ENCODE measurements at places on chromosomes 2 and 18.

DNA sequence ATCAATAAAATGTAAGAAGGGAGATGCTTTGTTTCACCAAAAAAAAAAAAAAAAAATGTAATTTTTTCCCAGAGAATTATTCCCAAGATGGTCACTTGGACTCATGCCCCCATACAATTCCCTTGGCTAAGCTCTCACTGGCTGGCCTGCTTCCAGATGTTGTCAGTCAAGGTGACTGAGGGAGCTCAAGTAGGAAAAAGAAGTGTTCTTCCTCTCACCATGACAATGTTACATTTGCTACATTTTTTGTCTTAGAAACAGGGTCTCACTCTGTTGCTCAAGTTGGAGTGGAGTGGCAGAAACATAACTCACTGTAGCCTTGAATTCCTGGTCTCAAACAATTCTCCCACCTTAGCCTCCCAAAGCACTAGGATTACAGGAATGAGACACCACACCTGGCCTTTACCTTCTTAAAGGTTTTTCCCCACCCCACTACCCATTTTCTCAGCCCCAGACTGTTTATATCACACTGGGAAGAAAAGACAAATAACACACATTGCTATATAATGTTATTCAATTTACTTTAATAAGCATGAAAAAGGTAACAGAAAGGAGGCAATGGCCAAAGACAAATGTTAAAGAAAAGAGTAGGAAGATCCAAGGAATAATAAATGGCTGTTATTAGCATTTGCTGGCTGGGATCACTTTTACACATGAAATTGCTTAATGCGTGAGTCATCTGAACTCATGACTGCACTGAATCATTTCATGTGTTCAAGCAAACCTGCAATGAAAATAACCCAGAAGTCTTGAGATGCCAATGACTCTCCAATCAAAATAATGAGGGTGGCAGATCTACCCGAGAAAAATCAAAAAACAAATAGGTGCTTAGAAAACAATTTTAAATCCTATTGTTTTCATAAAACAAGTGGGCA, 45.2 kb downstream of the ACVR1 start:
- DNase-seq = no peak

- DNase-seq = no peak
These were observed 12.4 kb downstream of the ASB1 start for GRCh38 chr2:238438856-238439849.

GRCh38 chr2:71154798-71155197, 24.4 kb downstream of the MPHOSPH10 start:
- no peak for DNase-seq

DNA sequence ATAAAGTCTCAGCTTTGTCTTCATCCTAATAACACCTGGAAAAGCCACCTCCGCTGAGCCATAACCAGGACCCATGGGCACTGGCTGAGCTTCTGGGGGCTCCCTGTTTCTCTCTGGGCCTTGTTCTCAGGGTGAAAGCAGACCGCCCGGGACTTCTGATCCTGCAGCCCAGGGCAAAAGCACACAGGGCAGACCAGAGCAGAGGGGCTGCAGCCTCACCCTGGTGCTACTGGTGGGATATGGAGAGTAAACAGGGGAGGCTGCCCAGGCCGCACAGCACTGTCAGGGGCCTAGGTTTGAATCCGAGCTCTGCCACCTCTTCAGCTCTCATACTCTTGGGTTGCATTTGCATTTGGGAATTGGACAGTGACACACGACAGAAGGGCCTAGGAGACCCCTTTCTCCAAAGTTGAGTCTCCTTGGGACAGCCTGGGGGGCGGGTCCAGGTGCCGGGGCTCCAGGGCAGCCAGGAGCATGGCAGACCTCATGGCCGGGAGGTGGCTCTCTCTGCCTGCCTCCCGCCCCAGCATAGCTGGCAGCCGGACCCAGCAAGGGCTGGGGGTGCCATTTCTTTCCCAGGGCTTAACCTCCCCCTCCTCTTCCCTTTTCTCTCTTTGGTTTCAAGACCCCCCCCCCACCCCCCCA, 164.9 kb downstream of the INHBB start:
- DNase-seq = no peak

DNA sequence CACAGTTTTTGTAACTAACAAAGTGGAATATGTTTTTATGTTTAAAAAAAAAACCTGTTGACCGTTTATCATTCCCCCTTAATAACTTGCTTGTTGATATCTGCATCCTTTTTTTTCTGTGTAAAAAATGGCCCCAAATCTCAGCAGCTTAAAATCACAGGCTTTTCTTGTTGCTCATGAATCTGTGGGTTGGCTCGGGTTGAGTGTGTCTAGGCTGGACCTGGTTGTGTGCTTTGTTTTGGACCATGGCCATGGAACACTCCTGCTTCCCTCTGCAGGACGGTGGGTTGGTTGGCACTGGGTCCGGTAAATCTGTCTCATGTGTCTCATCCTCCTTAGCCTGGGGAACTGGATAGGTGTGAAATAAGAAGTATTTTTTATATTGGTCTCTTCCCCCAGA, 139.0 kb upstream of the LINC00305 start:
- no peak for DNase-seq

GRCh38 chr2:54388076-54388475, 68.1 kb upstream of the SPTBN1 start:
- DNase-seq = no peak

DNA sequence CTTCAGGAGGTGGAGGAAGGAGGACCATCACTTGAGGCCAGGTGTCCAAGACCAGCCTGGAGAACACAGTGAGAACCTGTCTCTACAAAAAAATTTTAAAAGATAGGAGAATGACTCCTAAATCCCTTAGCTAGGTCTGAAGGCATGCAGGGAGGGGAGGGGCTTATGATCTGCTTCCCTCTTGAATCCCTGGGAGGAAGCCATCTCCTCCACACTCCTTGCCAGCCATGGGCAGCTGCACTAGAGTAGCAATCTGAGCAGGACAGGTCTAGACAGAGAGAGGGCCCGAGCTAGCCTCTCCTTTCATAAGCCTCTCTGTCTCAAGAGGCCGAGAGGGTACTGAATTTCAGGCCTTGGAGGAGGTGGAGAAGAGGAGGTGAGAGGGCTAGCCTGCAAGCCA, 42.5 kb downstream of the DAPL1 start:
- no peak for DNase-seq

GRCh38 chr18:58671632-58672564, 633 bp downstream of the MALT1 start:
- peak; percentile 17 for DNase-seq

GRCh38 chr2:159661286-159661685, 44.9 kb upstream of the BAZ2B start:
- no peak for DNase-seq

- DNase-seq = no peak
These were observed 43.9 kb downstream of the PKDCC start for GRCh38 chr2:42091671-42092070.

DNA sequence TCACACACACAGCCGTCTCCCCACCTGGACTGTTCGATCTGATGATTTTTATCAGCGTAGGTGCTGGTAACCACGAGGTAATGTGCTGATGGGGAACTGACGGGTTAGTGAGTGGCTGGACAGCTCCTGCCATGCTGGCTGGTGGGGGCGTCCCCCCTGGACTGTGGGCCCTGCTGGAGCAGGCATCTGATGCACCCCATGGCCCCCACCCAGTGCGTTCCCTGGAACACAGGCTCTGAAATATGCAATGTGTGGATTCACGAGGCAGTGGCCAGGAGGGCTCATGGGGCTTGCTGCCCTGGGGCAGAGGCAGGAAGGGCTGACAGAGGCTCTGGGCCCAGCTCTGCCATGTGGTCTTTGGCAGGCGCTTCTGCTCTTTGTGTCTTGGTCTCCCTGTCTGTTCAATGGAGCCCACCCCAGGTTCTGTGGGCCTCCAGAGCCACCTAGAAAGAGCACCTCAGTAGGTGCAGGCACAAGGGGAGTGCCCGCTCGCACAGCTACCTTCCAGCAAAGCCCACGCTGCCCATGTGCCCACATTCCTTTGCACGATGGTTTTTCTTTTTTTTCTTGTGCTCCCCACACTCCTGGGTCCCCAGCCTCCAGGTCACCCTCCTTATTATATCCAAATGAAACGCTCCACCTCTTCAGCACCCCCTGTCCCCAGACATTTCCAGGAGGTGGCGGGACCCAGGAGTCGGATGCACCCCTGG, 10.3 kb upstream of the PXDN start:
- no peak for DNase-seq

DNA sequence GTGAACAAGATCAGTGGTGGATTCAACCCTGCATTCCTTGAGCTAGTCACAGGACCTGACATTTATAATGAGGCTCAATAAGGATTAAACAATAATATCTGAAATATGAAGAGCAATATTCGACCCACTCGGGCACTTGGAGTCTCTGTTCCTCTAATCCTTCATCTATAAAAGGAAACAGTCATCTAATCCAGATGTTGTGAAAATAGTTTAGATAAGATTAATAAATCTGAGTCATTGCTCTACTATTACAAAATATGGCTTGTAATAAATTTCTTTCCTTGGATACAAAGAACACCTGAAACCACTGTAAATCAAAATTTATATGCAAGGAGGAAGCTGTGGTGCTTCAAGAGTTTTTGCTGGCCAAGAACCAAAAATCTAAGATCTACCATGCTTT, 846.9 kb upstream of the ACVR2A start:
- DNase-seq = no peak

DNA sequence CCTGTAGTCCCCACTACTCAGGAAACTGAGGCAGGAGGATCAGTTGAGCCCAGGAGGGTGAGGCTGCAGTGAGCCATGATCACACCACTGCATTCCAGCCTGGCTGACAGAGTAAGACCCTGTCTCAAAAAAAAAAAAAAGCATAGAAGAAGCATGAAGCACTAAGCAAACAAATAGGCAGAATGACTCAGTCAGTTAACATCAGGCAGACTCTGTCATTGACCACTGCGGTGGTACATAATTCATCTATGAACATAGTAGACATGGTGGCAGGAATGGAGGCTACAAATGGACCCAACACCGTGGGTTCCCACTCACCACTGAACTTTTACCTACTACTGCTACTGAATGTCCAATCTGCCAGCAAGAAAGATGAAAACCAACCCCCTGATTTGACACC, 7.6 kb upstream of the ASXL2 start:
- no peak for DNase-seq

- no peak for DNase-seq
These were observed 28.6 kb downstream of the ASXL3 start for GRCh38 chr18:33606621-33607020.
